A549 treated with CORT108297 at 1 μM for 4 hours (cell line): ENCODE measurements at places on chromosomes 11 and 22. TPM values are rescaled to one million over a fixed set of nuclear protein-coding genes. Genes with fewer than 3 reads are reported as not detected.

CCDC116 gene
- total RNA-seq, result 0.05 to 0.06 TPM (median 0.06 TPM) in 3 of 5 replicates, not detected in the others

GRK3 gene
- total RNA-seq, result 3.2 to 4.2 TPM (median 3.6 TPM) in 5 replicates

CNGA4 gene
- 0.03 to 0.09 TPM (median 0.06 TPM) in 4 of 5 replicates, not detected in the other for total RNA-seq

CDC42BPG gene
- 1.0 to 3.0 TPM (median 1.8 TPM) in 5 replicates for total RNA-seq

RFPL3 gene
- not detected in 5 replicates for total RNA-seq
